ENCODE measurements at places on chromosomes 2 and 18.

GRCh38 chr2:231469583-231469950 is 5.3 kb upstream of the NCL start:
- no peak for DNase-seq

GRCh38 chr2:28356095-28356911 is 36.4 kb upstream of the FOSL2 start:
- no peak for DNase-seq

GRCh38 chr2:67462738-67463496 is 65.8 kb downstream of the ETAA1 start:
- no peak for DNase-seq

GRCh38 chr2:215879977-215880940 is 133.1 kb downstream of the MREG start:
- no peak for DNase-seq
